ENCODE measurements at places on chromosomes 3 and 15.

DNA sequence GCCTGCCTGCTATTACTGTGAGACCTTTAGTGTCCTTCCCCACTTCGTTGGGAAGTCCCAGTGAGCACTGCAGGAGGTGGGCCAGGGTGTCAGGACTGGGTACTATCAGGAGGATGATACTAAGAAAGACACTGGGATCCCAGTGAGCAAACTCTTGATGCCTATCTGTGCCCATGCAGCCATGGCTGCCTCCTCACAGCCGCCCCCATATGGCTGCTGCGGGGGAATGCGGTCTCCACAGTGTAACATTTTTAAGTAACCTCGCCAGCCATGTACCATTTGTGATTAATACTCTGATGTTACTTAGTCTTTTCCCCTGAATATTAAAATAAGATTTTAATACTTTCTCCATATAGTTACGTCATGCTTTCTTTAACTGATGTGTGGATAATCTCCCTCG lies 312.2 kb downstream of the RYR3 start:
- no peak for DNase-seq

DNA sequence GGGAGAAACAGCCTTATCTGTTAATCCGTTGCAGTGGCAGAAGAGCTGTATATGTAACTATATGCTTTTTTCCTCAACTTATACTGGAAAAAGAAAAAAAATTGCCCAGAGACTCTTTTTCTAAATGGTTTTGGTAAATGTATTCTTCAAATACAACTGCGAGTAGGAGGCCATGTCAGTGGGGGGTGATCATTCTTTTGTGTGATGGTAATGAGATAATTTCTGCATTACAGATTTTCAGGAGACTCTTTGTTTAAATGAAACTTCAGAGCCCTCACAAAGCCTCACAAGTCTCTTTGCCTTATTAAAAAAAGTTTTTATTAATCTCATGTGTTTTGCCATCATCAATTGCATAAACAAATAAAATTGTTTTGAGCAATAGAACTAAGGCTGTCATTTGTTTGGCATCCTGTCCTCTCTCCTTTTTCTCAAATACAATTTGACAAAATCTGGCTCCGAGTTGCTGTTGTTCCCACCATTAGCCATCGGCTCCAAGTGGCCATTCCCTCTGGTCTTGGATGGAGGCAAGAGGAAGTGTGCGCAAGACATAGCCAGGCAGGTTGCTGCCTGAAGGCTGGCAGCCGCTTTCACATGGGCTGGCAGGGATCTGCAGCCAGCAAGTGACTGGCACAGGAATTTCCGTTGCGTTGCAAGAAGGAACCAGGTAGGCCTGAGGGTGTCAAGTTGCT lies 116.7 kb downstream of the FNDC3B start:
- DNase-seq = peak; percentile 38

GRCh38 chr15:60318216-60318867 lies 79.4 kb downstream of the ANXA2 start:
- DNase-seq = no peak

DNA sequence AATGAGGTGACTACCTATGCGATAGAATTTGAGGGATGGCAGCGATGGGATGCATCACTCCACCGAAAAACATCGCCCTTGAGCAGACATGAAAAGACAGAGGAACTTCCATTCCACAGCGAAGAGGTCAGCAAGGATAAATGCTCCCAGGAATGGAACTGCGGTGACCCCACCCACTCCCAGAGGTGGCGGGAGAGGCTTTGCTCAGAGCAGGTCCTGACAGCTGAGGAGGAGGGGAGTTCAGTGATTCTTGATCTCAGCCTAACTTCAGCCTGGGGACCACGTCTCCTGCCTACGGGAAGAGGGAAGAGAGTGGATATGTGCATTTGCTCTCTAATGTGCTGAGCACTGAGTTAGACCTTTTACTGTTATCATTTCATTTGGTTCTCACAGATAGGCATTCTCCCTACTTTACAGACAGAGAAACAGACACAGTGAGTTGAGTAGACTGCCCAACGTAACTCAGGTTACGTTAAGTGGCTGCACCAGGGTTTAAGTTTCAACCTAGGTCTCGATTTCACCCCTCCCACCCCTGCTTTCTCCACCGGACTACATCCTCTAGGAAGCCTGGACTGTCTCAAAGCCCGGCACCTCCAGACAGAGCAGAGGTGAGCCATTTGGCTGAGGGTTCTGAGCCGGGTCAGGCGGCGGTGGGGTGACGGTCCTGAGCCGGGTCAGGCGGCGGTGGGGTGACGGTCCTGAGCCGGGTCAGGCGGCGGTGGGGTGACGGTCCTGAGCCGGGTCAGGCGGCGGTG lies 170.0 kb downstream of the RAB11A start:
- DNase-seq = no peak

GRCh38 chr15:65212097-65212496 lies 824 bp upstream of the CILP start:
- peak; percentile 35 for DNase-seq

DNA sequence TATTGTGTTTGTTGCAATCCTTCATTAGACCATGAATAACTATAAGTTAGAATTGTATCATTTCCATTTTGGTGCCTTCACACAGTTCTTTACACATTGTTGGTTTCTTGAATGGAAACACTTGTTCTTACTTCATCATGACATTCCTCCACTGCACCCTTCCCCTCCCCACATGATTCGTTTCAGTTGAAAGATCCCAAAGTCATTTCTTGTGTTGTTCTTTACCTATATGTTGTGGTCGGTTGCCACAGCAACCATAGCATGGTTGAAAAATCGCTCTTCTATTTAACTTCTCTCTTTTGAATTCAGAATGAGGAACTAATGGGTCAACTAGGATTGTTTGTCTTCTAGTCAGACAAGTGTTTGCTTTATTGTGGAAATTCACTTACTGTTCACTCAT lies 103.3 kb downstream of the IL1RAP start:
- DNase-seq = peak; percentile 37

Data from tongue (tissue), 3 donors.